ENCODE measurements at places on chromosomes 7 and 10.

DNA sequence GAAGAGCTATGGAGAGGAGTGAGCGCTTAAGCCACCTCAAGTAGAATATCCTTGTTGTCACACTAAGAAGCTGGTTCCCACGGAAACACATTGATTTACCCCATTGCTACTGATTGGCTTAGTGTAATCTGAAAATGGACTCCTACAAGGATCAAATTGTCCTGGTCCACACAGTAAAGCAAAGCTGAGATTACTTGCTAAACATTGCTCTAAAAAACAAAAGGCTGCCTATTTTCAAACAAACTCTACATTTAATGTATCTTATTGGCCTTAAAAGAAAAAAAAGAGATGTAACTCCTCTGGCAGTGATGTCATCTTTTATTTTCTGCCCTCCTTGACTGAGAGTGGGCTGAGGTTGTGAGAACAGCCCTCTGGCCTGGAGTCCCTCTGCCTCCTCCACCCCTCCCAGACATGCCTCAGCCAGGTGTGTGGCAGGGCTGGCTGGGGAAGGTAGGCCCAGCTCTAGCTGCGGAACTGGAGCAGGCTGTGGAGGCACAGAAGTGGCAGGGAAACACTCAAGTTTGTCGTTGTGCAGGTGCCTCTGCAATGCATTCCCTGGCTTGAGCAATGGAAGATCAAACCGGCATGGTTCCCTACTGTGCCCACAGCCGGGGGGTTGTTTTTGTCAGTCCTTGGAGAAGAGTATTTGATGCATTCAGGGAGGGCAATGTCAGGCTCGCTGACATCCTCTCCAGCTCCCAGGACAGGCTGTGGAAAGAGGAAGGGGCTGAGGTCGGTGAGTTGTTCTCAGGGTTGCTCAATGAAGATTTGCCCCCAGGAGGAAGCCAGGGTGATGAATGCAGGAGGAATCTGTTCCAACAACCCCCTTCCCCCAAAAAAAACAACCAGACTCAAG is 9.1 kb downstream of the KLF6 start:
- no peak for DNase-seq

GRCh38 chr7:1539882-1540775 is 9.6 kb downstream of the MAFK start:
- no peak for DNase-seq

DNA sequence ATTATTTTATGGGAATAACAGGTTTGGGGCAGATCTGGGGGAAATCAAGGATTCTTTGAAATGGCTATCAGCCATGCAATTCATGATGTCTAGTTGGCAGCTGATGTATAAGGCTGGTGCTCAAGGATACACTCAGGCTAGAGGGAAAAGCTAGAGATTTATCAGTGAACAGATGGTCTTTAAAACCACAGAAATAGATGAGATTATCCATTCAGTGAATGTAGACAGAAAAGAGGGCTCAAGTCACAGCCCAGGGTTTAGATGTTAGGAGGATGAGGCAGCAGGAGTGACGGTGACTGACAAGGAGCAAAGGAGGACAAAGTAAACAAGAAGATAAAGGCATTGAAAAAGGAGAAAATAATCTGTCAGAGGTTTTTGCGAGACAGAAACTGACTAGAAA is 238.7 kb downstream of the CDK14 start:
- DNase-seq = no peak

DNA sequence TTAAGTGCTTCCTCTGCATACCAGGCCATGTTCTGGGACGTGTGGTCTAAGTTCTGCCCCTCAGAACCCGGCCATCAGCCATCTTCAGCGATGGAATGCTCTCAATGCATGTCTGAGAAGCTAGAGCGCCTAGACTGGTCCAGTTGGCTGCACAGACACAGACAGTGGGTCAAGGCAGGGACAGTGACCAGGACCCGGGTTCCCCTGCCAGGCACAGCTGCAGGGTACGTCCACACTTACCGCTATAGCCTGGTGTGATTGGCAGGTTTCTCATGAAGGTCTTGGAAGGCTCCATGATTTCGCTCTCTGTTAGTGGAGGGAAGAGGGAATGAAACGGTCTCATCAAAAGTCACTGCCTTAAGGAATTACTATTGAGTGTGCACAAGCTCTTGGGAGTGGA is 47.3 kb downstream of the PNLIPRP2 start:
- DNase-seq = no peak

DNA sequence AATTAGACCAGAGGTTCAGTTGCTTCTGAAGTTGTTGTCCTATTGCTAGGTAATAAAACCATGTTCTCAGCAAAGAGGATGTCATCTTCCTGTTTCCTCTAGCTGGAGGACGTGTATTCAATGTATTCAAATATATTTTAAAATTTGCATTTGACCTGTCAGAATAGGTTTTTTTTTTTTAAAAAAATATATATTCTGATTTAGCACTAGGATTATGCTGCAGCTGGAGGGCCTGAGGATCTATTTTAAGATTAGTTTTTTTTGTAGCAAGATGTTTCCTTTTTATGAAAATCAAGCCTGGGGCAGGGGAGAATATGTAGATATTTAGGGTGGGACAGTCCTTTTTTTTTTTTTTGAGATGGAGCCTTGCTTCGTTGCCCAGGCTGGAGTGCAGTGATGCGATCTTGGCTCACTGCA is 337.0 kb downstream of the FRMD4A start:
- DNase-seq = no peak
